IMR-90 (cell line): ENCODE measurements at places on chromosomes 16 and 17. TPM values are rescaled to one million over a fixed set of nuclear protein-coding genes. Genes with fewer than 3 reads are reported as not detected.

- H3K27ac ChIP-seq = no peak overlapping the region
- no peaks in the 10 kb centered on the region for H3K36me3 ChIP-seq
- DNase-seq = no peak
- peaks cover 7% of the 10 kb centered on the region for H3K4me1 ChIP-seq
- no peak overlapping the region for H3K4me3 ChIP-seq
- no peaks in the 10 kb centered on the region for H3K27me3 ChIP-seq
Measured at GRCh38 chr17:76356803-76357456, 3.2 kb upstream of the PRPSAP1 start.

GRCh38 chr17:27585153-27585681 is 45.8 kb upstream of the LGALS9 start:
- H3K4me1 ChIP-seq = peaks cover 18% of the 10 kb centered on the region
- peaks cover 63% of the 10 kb centered on the region for H3K36me3 ChIP-seq
- no peaks in the 10 kb centered on the region for H3K27me3 ChIP-seq
- H3K27ac ChIP-seq = peak overlapping the region; percentile 73
- DNase-seq = no peak

- H3K27ac ChIP-seq = no peak overlapping the region
- H3K4me3 ChIP-seq = peak overlapping the region; percentile 57; the same call in 1 of the 2 replicates
- H3K4me1 ChIP-seq = no peaks in the 10 kb centered on the region; the same call in 1 of the 2 replicates
- no peaks in the 10 kb centered on the region for H3K36me3 ChIP-seq
Measured at GRCh38 chr17:69325518-69326376, 1.2 kb downstream of the ABCA5 start.

- no peaks in the 10 kb centered on the region for H3K36me3 ChIP-seq
- DNase-seq = no peak
- H3K4me3 ChIP-seq = no peak overlapping the region
- no peaks in the 10 kb centered on the region for H3K27me3 ChIP-seq
Measured at GRCh38 chr16:10045947-10046346, 136.3 kb downstream of the GRIN2A start.

- H3K4me3 ChIP-seq = no peak overlapping the region
- no peaks in the 10 kb centered on the region for H3K4me1 ChIP-seq
- H3K27me3 ChIP-seq = no peaks in the 10 kb centered on the region
- peak; percentile 86 for DNase-seq
Measured at GRCh38 chr17:70313086-70313852, 143.9 kb downstream of the KCNJ2 start.

GRCh38 chr16:57380671-57381462 is 8.6 kb downstream of the CX3CL1 start:
- H3K4me3 ChIP-seq = no peak overlapping the region
- H3K27ac ChIP-seq = no peak overlapping the region
- DNase-seq = peak; percentile 11
- H3K4me1 ChIP-seq = peaks cover 7% of the 10 kb centered on the region; the same call in 1 of the 2 replicates
- H3K36me3 ChIP-seq = no peaks in the 10 kb centered on the region

DNA sequence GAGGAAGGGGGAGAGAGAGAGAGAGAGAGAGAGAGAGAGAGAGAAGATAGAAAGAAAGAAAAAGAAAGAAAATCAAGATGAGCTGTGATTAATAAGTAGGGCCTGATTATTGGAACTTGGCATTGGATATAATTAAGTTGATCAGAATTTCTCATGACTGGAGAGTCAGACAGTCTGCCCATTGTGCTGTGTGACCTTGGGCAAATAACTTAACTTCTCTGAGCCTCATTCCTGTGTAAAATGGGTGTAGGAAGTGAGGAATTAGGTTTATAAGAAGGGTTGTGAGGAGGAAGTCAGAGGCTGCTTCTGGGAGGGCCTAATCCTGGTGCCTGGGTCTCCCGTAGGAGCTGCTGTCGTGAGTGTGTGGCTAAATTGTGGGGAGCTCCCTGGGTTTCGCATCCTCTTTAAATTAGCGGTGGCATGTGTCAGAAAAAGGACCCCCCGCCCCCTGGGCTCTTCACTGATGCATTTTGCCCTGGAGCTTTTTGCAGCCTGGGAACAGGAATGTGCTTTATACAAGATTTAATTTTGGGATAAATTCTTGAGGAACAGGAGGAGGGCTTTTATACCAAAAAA is 76.0 kb downstream of the CMIP start:
- H3K4me1 ChIP-seq = peaks cover 7% of the 10 kb centered on the region
- peaks cover 4% of the 10 kb centered on the region; the same call in 1 of the 2 replicates for H3K36me3 ChIP-seq
- no peak overlapping the region for H3K27ac ChIP-seq

GRCh38 chr16:69382421-69382820 is 3.4 kb downstream of the TERF2 start:
- DNase-seq = peak; percentile 10
- no peak overlapping the region for H3K4me3 ChIP-seq
- H3K27me3 ChIP-seq = no peaks in the 10 kb centered on the region

GRCh38 chr17:76997981-76998531 is 129.9 kb downstream of the MGAT5B start:
- H3K4me1 ChIP-seq = peaks cover 5% of the 10 kb centered on the region
- H3K36me3 ChIP-seq = no peaks in the 10 kb centered on the region
- no peak for DNase-seq
- H3K27me3 ChIP-seq = peaks cover 35% of the 10 kb centered on the region
- H3K4me3 ChIP-seq = no peak overlapping the region
- H3K27ac ChIP-seq = no peak overlapping the region

DNA sequence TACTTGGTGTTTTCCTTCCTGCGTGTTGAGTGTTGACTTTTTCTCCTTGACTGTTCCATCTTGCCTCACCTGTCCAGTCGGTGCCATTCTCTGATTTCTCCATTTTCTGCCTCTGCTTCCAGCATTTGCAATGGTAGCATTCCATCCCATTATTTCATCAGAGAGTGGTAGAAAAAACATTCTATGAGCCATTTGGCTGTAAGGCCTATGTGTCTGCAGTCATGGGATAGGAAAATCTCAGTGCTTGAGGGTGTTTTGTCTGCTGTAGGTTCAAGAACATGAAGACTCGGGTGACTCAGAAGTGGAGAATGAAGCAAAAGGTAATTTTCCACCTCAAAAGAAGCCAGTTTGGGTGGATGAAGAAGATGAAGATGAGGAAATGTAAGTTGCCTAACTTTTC is 2.7 kb downstream of the UTP18 start:
- DNase-seq = peak; percentile 34
- H3K4me1 ChIP-seq = no peaks in the 10 kb centered on the region; the same call in 1 of the 2 replicates
- H3K27ac ChIP-seq = no peak overlapping the region
- no peaks in the 10 kb centered on the region for H3K27me3 ChIP-seq

GRCh38 chr17:72984145-72984925 is 108.2 kb downstream of the SLC39A11 start:
- H3K36me3 ChIP-seq = no peaks in the 10 kb centered on the region
- H3K4me3 ChIP-seq = no peak overlapping the region
- no peaks in the 10 kb centered on the region for H3K27me3 ChIP-seq
- peak; percentile 98 for DNase-seq
- peaks cover 15% of the 10 kb centered on the region for H3K4me1 ChIP-seq
- peak overlapping the region; percentile 55; the same call in 1 of the 2 replicates for H3K27ac ChIP-seq

DNA sequence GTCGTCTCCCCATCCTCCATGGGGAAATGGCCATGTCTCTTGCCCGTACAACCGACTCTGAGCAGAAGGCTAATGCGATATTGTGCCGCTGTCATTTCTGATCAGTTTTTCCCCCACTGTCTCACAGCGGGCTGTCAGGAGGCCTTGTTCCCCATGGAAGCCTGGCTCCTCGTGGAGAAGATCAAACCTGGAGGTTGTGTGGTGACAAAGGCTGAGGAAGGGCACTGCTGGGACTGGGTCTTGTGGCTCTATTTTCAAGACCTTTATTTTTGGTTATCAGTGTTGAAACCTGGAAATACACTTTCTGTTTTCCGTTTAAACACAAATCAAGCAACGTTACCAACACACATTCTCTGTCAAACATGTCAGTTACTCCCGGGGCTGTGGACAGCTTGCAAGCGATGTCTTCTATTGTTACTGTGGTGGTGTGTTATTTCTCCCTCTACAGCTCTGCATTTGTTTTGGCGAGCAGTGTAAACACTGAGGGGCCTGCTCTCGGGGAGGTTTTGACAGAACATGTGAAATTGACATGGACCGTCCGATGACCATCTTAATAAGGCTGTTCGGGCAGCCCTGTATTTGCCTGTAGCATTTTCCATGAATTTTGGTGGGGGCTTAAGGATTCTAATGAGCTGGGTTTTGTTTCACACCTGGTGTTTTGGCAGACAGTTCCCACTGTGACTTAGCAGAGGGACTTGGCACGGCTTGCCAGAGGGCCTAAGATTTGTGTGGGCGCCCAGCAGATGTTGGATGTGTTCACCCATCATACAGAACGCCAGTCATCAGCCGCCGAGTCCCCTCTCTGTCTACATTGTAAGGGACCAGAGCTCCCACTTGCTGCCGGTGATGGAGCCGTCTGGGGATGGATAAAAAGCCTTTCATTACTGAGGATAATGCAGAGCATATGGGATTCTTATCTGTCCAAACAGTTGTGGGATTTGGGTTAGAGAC is 12.5 kb downstream of the RBFOX1 start:
- H3K36me3 ChIP-seq = no peaks in the 10 kb centered on the region
- H3K27ac ChIP-seq = no peak overlapping the region
- H3K4me1 ChIP-seq = no peaks in the 10 kb centered on the region
- H3K4me3 ChIP-seq = no peak overlapping the region
- no peaks in the 10 kb centered on the region for H3K27me3 ChIP-seq
- no peak for DNase-seq

GRCh38 chr16:88413231-88413630 is 30.5 kb downstream of the ZNF469 start:
- peaks cover 64% of the 10 kb centered on the region for H3K36me3 ChIP-seq
- no peak overlapping the region for H3K4me3 ChIP-seq
- H3K27ac ChIP-seq = no peak overlapping the region

DNA sequence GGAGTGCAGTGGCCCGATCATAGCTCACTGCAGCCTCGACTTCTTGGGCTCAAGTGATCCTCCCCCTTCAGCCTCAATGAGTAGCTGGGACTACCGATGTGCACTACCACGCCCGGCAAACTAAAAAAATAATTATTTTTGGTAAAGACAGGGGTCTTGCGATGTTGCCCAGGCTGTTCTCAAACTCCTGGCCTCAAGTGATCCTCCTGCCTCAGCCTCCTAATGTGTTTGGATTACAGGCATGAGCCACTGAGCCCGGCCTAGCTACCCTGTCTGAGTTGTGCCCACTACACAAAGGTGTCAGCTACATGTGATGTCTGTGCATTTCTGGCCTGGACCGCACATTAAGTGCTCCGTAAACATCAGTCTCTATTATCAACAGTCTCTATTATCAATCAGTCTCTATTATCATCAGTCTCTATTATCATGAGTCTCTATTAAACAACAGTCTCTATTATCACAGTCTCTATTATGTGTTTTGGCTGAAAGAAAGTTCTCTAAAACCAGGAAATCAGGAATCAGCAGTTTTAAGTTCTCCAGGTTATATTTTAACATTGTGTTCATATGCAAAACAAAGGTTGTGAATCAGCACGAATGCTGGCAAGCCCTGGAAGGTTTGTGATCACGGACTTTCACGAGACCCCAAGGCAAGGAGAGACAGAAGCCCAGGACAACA is 721 bp upstream of the WWOX start:
- H3K27me3 ChIP-seq = no peaks in the 10 kb centered on the region
- H3K4me3 ChIP-seq = peak overlapping the region; percentile 80
- H3K36me3 ChIP-seq = no peaks in the 10 kb centered on the region
- H3K27ac ChIP-seq = peak overlapping the region; percentile 52; the same call in 1 of the 2 replicates
- DNase-seq = no peak

DNA sequence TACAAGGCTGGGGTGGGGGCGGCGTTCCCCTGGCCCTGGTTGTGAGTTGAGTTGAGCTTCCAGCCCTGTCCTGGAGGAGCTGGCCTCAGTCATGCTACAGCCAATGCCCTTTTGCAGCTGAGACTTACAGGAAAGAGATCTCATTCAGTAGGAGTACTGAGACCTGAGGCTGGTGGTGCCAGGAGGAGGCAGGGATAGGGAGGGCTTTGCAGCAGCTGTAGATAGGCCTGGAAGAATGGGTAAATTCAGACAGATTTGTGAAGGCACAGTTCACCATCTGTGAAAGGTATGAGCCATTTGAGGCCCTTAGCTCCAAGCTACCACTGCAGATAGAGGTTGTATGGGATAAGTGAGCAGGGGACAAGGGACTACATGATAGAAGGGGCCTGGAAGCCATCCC is 5.6 kb downstream of the STX4 start:
- H3K4me1 ChIP-seq = peaks cover 6% of the 10 kb centered on the region
- no peak overlapping the region for H3K27ac ChIP-seq
- no peaks in the 10 kb centered on the region for H3K27me3 ChIP-seq
- H3K36me3 ChIP-seq = peaks cover 42% of the 10 kb centered on the region
- H3K4me3 ChIP-seq = no peak overlapping the region
- no peak for DNase-seq

DNA sequence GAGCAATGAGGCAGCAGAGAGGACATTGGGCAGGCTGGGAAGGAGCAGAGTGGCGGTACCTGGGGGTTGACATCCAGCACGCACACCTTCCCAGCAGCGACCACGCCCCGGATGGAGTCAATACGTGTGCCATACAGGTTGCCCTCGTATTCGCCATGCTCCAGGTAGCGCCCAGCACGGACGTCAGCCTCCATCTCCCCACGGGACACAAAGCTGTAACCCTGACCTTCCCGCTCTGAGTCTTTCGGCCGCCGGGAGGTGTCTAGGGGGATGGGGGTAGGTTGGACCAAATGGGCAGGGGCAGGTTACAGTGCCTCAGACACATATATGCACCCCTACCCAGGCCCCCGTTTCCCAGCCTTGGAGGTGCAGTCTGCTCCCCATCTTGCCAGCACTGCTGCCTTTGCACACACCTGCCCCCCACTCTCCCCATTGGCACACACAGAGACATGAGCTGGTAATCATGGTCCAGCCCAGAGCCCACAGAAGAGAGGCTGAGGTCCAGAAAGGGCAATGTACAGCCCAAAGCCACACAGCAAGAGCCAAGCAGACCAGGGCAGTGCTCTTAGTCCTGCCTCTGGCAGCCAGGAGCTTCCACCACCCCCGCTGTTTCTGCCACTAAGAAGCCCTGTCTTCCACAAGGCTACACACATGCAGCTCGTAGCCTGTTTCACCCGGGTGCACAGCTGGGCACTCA is 27.5 kb downstream of the MPP2 start:
- no peak overlapping the region for H3K27ac ChIP-seq
- H3K27me3 ChIP-seq = peaks cover 7% of the 10 kb centered on the region; the same call in 1 of the 2 replicates
- H3K4me3 ChIP-seq = no peak overlapping the region
- no peaks in the 10 kb centered on the region for H3K36me3 ChIP-seq

DNA sequence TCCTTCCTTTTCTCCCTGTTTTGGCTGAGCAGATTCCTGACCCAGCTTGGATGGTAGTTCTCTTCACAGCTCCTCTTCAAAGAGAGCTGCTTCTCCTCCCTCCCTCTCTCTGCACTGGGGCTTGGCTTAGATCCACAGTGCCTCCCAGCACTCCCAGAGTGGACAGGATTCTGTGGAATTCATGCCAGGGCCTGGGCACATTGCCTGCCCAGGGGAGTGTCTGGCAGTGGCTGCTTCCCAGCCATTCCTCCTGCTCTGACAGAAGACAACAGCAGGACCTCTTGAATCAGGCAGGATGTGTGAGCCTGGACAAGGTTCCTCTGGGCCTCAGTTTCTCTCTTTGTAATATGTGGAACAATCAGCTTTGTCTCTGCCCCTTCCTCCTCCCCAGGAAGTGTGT is 4.5 kb upstream of the MMP28 start:
- no peaks in the 10 kb centered on the region; the same call in 1 of the 2 replicates for H3K4me1 ChIP-seq
- H3K4me3 ChIP-seq = no peak overlapping the region
- no peaks in the 10 kb centered on the region for H3K36me3 ChIP-seq
- DNase-seq = no peak
- H3K27me3 ChIP-seq = peaks cover 42% of the 10 kb centered on the region

GRCh38 chr17:55693254-55694216 is 29.1 kb downstream of the TMEM100 start:
- H3K36me3 ChIP-seq = no peaks in the 10 kb centered on the region
- no peak overlapping the region for H3K4me3 ChIP-seq
- H3K4me1 ChIP-seq = no peaks in the 10 kb centered on the region
- no peak overlapping the region for H3K27ac ChIP-seq

Gene HOXB5
- polyA plus RNA-seq = 18.0 and 18.1 TPM in 2 replicates

Gene SBK1
- polyA plus RNA-seq = 0.03 and 0.05 TPM in 2 replicates

Gene EME1
- polyA plus RNA-seq = 9.4 and 10.1 TPM in 2 replicates

Gene RGS9
- polyA plus RNA-seq = 0.77 and 1.1 TPM in 2 replicates

Gene SSTR5
- polyA plus RNA-seq = not detected in 2 replicates

Gene CES4A
- 4.0 and 4.7 TPM in 2 replicates for polyA plus RNA-seq

Gene ABCA3
- 0.22 and 0.32 TPM in 2 replicates for polyA plus RNA-seq

Gene BCAR1
- 99.4 and 127 TPM in 2 replicates for polyA plus RNA-seq

Gene GLIS2
- 8.4 and 9.0 TPM in 2 replicates for polyA plus RNA-seq
